ENCODE measurements at places on chromosomes 13 and 19.
A peak's percentile ranks its signal among the peaks of the same experiment; 100 is the strongest.

GRCh38 chr13:27172495-27172842, 858 bp upstream of the USP12 start:
- no peak for DNase-seq

- no peak for DNase-seq
Measured at GRCh38 chr13:89783221-89783755, 1564.2 kb upstream of the MIR17HG start.

DNA sequence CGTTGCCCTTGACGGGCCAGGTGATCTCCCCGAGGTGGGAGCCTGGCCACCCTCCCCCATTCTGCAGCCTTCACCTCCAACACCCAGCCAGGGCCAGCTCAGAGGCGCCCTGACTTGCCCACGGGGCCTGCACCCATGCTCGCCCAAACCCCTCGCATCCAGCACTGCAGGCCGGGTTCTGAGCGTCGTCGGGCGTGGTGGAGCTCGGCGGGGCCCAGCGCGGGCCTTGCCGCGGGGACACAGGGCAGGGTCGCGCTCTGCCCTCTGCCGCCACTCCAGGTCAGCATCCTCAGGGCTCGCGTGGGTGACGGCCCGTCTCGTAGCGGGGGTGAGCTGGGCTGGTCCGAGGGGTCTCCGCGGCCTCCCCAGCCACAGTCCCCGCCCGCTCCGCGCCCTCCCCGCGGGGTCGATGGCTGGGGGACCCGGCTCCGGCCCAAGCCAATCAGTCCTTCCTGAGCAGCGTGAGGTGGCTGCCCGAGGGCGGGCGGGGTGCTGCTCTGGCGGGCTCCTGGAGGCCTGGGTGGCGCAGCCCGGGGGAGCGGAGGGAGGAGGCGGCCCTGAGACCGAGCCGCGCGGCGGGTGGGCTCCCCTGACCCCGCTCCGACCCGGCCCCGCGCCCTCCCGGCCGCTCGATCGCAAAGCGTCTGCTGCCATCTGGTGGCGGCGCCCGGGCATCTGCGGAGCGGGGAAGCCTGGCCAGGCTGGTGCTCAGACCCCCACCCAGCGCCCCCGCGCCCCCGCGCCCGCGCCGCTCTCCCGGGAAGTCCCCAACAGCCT, 61.4 kb downstream of the CCNE1 start:
- peak; percentile 33 for DNase-seq

- DNase-seq: peak; percentile 93
Measured at GRCh38 chr19:510606-511100, 3.4 kb downstream of the TPGS1 start.

- DNase-seq: no peak
Measured at GRCh38 chr19:49855277-49855675, 4.3 kb downstream of the PTOV1 start.

DNA sequence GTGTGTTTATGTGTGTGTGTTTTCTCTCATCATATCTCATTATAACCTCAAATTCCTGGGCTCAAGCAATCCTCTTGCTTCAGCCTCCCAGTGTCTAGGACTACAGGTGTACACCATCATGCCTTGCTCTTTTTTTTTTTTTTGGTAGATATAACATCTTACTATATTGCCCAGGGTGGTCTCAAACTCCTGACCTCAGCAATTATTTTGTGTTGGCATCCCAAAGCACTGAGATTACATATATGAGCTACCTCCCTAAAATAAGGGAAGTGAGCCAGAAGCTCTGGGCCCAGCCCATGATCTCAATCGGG, 448 bp upstream of the ZNF543 start:
- no peak for DNase-seq

DNA sequence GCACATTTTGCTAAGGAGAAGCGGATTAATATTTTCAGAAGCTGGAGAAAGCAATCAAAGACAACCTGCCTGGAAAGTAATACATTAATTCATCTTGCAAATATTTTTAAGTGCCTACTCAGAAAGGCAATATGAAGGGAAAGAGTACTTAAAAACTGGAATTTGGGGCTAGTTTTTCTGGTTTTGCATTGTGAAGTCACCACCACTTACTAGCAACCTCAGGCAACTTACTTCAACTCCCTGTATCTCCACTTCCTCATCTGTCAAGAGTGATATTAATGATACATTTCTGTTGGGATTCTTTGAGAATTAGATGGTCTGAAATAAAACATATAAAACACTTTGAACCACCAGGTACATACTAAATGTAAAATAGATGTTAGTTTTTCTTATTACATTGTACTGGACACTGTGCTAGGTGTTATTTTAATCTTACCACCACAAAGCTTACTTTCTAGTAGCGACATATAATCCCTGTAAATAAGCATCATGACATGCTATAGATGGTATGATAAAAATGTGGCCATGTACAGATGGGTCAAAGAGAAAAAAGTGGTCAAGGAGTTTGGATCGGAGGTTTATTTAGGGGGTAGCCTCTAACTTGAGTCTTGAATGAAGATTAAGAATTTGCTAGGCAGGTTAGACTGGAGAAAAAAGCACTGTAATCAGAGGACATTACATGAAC, 101.2 kb downstream of the SPRY2 start:
- peak; percentile 12 for DNase-seq

DNA sequence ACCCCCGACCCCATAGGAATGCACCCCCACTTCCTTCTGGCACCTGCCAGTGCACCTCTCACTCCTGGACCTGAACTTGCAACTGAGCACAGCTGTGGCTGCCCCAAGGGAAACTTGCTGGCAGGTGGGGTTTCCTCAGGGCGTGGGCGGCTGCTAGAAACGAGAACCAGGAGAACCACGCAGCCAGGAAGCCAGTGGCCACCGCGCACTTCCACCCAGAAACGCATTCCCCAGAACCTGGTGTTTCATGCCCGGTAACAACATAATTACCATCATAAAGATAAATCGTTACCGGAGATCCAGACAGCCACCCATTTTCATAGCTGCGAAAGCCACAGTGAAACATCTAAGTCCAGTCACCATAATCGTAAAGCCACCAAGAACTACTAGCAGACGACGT, 75.2 kb upstream of the C13orf46 start:
- DNase-seq: no peak

GRCh38 chr19:16895467-16896145, 6.8 kb downstream of the F2RL3 start:
- peak; percentile 58 for DNase-seq

DNA sequence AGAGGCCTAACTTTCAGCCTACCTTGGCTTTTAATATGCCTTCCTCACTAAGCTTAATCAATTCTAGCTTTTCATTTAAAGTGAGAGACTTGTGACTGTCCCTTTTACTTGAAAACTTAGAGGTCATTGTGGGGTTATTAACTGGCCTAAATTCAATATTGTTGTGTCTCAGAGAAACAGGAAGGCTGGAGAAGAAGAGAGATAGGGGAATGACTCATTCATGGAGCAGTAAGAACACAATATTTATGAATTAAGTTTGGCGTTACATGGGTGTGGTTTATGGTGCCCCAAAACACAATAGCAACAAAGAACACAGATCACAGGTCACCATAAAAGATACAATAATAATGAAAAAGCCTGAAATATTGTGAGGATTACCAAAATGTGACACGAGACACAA, 612.1 kb downstream of the TBC1D4 start:
- DNase-seq: peak; percentile 9

DNA sequence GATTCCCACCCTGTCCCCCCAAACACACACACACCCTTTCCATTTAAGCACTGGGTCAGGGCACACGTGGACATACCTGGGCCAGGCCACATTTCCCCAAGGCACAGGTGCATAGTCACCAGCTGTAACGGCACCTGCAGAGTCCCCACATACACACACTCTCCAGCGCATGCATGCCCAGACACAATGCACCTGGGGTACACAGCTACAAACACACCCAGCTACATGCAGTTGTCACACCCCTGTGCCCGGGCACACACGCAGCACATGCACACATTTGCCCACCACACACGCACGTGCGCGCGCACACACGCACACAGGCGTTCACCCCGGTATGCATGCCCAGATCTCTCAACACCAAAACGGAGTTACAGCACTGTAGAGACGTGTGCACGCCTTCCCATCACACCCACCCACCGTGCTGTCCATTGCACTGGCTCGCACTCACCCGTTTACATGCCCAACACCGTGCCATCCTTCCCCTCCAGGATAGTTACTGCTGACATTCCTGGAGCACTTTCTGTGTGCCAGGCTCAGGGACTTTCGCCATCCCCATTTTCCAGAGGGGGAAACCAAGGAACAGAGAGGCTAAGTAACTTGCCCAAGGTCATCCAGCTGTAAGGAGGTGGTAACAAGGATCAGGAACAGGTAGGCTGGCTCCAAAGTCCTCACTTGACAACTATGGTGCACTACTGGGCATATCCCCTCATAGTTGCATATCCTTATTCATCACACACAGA, 749 bp upstream of the SHANK1 start:
- DNase-seq: no peak

DNA sequence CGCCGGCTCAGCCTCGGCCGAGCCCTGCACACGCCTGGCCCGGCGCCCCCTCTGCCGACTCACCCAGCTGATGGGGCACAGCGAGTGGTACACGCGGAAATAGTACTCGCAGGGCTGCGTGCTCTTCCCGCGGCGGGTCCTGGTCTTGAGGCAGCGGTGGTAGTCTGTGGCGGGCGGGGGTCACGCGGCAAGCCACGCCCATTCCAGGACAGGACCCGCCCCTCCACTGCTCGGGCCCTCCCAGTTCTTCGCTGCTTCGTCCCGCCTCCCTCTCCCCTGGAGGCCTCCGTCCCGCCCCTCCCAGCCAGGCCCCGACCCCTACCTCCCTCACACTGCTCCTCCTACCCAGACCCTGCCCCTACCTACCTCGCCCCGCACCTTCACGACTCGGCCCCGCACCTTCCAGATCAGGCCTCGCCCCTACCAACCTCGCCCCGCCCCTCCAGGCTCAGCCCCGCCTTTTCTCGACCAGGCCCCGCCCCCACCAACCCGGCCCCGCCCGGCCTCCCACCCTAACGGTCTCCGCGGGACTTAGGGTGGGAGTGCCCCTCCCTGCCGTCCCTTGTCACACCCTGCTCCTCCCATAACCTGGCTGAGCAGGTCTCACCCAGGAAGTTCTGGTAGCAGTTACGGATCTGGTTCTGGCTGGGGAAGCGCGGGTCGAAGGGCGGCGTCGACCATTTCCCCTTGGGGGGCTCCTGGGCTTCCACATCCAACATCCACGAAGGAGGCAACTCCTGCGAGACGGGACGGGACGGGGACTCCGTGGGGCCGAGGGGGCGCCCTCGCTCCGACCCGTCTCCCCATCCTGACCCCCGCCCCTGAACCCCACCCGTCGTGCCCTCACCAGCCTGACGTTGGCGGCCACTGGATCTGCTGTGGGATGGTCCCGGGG, 469 bp downstream of the COX6B2 start:
- peak; percentile 76 for DNase-seq

- DNase-seq: no peak
Measured at GRCh38 chr13:30726192-30726591, 9.2 kb upstream of the ALOX5AP start.

- no peak for DNase-seq
Measured at GRCh38 chr19:16945364-16945714, 56.5 kb downstream of the F2RL3 start.

DNA sequence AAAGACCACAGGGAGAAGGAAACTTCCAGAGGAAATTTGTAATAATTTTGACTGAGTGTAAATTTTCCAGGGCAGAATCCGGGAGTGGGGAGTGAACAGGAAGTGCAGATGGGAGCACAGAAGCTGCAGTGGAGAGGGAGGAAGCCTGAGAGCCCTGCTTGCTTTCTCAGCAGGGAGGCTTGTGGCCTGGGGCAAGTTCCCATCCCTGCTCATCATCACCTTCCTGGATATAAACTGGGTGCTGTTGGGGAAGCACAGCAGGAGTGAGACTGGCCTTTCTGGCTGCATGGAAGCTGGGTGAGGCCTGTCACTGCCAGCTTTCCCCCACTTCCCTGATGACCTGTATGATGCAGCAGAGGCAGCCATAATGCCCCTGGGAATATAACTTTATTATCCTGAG, 532.9 kb downstream of the SLITRK6 start:
- DNase-seq: no peak

DNA sequence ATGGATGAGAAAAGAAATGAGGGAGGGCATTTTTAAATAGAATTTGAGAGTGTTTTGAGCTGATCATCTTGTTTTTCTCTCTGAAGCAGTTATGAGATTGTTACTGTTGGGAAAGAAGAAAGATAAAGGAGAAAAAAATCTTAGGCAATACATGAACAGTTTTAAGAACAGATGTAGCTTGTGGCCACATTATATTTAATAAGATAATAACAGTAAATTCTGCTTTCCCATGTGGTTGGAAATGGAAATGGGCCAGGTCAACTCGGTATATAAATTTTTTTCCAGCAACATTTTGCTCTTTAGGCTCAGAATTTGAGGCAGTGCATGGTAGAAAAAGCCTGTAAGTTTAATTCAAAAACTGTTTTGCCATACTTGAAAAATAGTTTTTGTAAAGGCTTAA, 118.7 kb downstream of the POSTN start:
- DNase-seq: no peak

GRCh38 chr13:77362166-77362565, 35.3 kb upstream of the MYCBP2 start:
- no peak for DNase-seq

DNA sequence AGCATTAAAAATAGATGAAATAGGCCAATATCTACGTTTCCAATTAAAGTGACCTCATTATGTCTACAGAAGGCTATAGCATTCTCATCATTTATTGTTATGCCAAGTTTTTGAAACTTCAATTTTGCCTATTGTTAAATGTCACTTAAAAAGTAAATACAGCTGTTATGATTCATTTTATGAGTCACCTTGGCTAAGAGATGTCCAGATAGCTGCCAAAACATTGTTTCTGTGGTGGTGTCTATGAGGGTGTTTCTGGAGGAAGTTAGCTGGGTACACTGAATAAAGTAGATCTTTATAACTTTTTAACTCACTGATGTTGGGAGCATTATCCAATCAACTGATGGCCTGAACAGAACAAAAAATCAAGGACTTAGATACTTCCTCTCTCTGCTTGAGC, 1209.7 kb upstream of the PCDH9 start:
- DNase-seq: no peak

- DNase-seq: no peak
Measured at GRCh38 chr19:14119644-14120496, 2.3 kb upstream of the PRKACA start.

DNA sequence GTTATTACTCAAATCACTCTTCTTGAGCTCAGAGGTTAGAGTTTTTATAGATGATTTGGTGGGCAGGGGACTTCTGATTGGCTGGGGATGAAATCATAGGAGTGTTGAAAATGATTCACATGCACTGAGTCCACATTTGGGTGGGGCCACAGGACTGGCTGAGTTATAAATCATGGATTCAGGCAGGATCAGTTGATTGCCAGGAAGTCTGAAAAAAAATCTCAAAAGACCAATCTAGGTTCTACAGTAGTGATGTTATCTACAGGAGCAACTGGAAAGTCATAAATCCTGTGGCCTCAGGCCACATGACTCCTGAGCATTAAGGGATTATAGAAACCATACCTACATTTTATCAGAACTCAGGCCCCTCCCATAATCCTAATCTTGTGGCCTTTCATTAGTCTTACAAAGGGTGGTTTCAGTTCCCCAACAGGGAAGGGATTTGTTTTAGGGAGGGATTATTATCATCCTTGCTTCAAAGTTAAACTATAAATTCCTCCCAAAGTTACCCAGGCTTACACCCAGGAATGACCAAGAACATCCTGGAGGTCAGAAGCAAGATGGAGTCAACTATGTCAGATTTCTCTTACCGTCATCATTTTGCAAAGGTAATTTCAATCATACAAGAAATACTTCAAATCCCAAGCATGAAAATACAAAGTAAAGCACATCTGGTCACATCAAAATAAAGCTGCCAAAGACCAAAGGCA, 5.6 kb upstream of the CCDC70 start:
- DNase-seq: no peak
